ENCODE measurements at places on chromosomes 7 and 10.

DNA sequence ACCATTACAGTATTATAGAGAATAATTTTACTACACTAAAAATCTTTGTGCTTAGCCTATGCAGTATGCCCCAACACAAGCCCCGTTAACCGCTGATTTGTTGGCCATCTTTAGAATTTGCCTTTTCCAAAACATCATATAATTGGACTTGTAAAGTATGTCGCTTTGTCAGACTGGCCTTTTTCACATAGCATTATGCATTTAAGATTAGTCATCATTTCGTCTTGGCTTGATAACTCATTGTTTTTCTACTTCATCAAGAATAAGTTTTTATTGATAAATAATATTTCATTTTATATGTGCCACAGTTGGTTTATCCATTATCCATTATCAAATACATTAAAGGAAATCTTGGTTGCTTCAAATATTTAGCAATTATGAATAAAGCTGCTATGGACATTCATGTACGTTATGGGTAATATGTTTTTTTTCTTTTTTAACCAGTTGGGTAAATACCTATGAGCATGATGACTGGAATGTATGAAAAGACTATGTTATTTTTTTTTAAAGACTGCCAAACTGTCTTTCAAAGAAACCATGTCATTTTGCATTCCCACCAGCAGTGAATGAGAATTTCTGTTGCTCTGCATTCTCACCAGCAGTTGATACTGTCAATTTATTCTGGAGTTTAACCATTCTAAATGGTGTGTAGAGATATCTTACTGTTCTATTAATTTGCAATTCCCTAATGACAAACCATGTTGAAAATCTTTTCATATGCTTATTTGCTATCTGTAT, 273.1 kb upstream of the KCND2 start:
- DNase-seq = no peak

GRCh38 chr10:12334186-12334530, 15.2 kb upstream of the CAMK1D start:
- DNase-seq = no peak

DNA sequence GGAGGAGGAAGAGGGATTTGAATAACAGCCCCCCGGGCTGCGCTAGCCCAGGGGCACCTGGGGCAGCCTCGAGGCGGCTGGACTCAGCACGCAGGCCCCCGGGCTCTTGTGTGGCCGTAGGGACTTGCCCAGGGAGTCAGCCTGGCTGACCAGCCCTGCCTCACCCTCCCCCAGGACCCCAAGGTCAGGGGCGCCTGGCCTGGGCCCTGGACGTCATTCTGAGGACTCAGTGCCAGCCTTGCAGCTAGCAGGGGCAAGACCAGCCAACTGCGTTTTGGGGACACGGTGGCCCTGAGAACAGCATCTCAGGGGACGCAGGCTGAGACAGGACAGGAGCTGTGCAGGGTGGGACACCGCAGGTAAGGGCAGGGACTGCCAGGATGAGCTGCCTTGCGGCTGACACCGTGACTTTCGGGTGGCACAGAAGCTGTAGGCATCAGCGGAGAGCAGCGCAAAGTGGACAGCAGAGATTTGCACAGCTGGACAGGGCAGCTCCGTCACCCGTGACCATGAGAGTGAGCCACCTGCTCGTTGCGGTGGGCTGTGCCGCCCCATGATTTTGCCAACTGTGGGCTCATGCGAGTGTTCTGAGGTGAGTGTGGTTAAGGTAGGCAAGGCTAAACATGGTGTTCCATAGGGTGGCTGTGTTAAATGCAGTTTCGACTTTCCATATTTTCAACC, 48.1 kb upstream of the UBE3C start:
- DNase-seq = no peak

- DNase-seq = no peak
Measured at GRCh38 chr7:40836218-40836617, 701.4 kb downstream of the SUGCT start.

DNA sequence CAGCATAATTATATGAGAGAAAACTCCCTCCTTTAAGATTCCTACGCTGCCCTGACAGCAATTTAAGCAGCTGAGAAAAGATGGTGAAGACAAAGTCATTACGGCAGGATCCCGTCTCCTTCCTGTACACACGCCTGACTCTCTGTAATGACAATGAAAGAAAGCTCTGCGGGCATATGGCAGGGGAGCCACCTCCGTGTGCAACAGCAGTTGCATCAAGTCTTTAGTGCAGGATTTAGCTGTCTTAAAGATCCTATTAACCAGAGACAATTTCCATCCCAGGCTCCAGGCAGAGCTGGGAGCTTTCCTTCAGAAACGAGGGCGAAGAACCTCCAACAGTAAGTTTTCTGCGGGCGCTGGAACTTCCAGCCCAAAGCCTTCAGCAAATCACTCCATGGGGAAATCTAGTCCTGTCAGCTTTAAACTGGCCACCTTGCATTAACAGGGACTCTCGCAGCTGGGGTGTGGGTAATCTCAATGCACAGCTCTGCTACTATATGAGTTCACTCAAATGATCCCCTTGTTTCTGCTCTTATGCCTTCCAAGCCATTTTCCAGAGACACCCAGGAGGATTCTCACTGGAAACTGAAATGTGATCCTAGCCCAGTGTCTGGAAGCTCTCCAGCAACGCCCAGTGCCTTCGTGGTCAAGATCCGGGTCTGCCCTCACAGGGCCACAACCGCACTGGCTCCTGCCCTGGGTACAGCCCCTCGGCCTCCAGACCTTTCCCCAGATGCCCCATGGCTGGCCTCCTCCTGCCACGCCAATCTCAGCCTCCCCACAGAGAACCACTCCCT, 74.9 kb downstream of the CTBP2 start:
- DNase-seq = no peak

DNA sequence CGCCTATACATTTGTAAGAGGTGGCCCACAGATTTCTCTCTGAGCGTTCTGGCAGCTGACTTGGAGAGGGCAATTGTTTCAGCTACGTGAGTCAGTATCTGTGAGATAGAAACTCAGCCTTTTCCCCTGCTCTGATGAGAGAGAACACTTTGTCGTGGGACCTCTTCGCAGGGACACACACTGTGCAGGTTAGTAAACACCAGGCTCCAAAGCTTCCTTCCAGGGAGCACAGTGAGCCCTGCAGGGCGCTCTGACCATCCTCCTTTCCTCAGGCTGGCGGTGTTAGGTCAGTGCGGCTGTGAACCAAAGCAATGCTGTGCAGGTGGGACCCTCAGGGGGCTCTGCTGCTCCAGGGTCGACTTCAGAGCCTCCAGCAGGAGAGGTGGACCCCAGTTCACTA, 152.2 kb upstream of the TCF7L2 start:
- no peak for DNase-seq

DNA sequence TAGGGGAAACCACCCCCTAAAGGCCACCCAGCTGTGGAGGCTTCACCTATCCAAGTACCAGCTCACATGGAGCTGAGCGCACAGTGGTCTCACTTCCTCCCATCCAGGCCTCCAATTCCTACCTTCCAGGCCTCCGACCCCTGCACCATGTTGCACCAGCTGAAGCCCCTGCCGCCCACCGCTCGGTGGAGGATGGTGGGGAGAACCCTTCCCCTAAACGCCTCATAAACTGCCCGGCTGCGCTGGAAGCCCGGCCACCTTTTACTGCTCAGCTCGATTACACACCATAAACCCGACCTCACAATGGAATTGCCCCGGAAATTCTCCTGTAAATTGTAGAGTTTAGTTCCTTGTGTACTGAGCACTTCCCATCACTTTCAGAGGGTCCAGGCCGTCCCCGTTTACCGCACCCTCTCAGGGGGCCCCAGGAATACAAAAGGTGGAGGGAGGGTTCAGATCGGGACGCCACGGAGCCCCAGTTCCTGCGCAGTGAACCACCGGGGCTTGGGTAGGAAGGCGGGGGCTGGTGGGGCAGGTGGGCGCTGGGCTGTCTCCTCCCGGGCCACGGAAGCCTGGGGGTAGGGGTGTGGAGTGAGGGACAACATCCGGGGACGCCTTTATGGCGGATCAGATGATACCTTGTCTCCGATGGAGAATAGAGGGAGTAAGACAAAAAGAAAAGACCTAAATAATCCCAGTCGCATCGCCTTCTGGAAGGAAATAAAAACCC, 1.4 kb upstream of the HOXA7 start:
- no peak for DNase-seq

- DNase-seq = no peak
Measured at GRCh38 chr10:80132299-80133139, at the start of gene PLAC9. TSS of gene PLAC9 (plus strand) at chr10:80132730. CDS start at chr10:80132763, 33 bp downstream.

GRCh38 chr7:145860809-145861208, 255.8 kb upstream of the CNTNAP2 start:
- no peak for DNase-seq

- DNase-seq = peak; percentile 59
Measured at GRCh38 chr7:23712368-23713284, 2.6 kb downstream of the STK31 start.

DNA sequence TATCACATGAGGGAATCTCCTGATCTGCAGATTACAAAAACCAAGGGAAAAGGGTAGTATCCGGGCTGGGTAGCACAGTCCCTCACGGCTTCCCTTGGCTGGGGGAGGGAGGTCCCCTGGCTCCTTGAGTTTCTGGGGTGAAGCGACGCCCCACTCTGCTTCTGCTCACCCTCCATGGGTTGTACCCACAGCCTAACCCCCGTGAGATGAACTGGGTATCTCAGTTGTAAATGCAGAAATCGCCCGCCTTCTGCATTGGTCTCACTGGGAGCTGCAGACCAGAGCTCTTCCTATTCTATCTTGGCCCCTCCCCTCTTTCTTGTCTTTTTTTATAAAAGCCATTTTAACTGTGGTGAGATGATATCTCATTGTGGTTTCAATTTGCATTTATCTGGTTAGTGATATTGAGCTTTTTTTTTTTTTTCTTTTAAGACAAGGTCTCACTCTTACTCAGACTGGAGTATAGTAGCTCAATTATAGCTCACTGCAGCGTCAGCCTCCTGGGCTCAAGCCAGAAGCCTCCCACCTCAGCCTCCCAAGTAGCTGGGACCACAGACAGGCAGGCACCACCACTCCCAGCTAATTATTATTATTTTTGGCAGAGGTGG, 87.8 kb downstream of the ABCC2 start:
- DNase-seq = peak; percentile 57

DNA sequence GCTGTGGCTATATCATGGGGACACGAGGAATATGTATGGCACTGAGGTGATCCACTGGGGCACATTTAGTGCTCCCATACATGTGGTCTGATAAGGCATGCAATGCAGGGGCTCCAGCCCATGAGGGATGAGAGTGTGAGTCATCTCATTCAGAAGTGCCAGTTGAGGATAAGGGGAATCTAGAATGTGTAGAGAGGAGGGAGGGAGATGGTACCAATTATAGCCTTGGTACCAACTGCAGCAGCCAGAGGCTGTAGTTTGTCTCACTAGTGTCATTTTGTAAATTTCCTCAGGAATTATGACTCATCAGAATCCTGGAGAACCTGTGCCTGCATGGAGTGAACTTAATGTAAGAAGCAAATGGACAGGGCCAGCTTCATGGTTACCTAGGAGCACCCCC, 46.2 kb downstream of the LAMB4 start:
- no peak for DNase-seq

GRCh38 chr10:12121673-12122072, 7.8 kb upstream of the SEC61A2 start:
- DNase-seq = no peak

DNA sequence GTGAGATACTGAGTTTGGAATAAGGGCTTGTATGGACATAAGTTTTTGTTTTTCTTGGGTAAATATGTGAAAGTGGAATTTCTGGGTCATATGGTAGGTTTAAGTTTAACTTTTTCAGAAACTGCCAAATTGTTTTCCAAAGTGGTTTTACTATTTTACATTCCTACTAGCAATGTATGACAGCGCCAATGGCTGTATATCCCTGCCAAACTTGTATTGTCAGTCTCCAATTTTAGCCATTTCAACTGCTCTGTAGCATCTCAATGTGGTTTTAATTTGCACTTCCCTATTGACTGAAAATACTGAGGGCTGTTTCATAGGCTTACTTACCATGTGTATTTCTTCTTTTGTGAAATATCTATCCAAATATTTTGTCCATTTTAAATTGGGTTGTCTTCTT, 90.5 kb upstream of the ZNF32 start:
- DNase-seq = no peak

- no peak for DNase-seq
Measured at GRCh38 chr7:155001756-155002410, 1.0 kb downstream of the PAXIP1 start.

- DNase-seq = no peak
Measured at GRCh38 chr10:69728335-69728870, 73.3 kb upstream of the COL13A1 start.

DNA sequence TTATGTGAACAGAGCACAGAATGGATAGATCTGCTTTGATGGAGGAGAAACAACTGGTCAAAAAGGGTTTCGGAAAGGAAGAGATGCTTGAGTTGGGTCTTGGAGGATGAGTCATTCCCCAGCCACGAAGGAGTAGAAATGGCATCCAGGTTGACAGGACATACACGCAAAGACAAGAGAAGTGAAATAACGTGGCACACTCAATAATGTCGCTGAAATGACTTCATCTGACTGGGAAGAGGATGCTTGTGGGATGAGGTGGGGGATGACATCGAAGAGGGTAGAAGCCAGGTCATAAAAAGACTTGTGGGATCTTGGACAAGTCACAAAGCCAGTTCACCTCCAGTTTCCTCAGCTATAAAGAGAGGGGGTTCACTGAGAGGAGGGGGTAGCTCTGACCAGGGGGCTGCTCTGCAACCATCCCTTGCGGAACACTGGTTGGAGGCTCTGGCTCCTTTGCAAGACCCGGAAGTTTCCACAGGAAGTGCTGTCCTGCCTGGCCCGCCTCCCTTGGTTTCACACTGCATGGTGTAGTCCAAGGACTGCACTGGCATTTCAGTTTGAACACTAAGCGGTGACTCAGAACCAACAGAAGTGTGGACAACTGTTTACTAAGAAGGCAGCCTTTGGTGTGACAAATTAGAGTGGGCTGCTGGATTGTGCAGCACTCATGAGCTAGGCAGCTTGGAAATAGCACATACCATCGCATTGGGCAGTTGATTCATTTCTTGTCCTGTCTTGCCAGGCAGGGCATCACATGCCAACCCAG, 189.9 kb upstream of the ADO start:
- peak; percentile 41 for DNase-seq

DNA sequence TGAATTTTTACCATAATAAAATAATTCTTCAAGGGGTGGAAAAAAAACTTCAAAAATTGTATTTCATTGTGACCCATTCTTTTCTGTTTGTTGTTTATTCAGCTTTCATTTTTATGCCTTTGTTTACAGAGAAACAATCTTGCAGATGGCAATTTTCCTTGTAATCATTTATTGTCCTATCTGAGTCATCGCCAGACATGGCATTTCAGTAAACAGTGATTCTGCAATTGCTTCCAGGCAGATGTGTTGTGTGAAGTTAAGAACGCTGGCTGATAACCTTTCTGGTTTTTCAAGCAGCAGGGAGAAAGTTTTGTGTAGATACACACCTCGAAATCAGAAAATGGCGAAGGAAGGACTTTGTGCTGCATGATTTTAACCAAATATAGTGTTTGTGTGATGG, 80.7 kb upstream of the RPA3 start:
- no peak for DNase-seq

GRCh38 chr10:119653209-119653608, 2.0 kb downstream of the BAG3 start:
- DNase-seq = peak; percentile 24

GRCh38 chr10:18071591-18071990, 68.6 kb upstream of the CACNB2 start:
- DNase-seq = no peak

- no peak for DNase-seq
Measured at GRCh38 chr7:127882313-127882920, 148.8 kb downstream of the LRRC4 start.

Measured in CD4-positive, alpha-beta T cell treated with Interleukin-4 for 4 hours (primary cell).